ENCODE measurements at places on chromosomes 7 and 10.

- no peak for DNase-seq
Observed at GRCh38 chr7:142805350-142806021, 34.7 kb downstream of the PRSS2 start.

DNA sequence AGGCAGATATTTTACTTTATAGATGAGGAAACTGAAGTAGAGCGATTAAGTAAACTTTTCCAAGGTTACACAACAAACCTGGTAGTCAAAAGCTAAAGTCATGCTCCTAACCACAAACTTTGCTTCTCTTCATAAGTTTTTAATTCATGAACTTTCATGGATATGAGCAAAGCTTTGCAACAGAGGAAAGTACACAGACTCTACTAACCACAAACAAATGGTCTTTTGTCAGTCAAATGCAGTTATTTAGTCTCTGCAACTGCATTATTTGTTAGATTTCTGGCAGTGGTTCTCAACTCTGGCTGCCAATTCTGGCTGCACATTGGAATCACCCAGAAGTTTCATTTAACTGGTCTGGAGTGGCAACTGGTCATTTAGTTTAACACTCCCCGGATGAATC lies 140.6 kb upstream of the TMEM168 start:
- DNase-seq, result no peak

DNA sequence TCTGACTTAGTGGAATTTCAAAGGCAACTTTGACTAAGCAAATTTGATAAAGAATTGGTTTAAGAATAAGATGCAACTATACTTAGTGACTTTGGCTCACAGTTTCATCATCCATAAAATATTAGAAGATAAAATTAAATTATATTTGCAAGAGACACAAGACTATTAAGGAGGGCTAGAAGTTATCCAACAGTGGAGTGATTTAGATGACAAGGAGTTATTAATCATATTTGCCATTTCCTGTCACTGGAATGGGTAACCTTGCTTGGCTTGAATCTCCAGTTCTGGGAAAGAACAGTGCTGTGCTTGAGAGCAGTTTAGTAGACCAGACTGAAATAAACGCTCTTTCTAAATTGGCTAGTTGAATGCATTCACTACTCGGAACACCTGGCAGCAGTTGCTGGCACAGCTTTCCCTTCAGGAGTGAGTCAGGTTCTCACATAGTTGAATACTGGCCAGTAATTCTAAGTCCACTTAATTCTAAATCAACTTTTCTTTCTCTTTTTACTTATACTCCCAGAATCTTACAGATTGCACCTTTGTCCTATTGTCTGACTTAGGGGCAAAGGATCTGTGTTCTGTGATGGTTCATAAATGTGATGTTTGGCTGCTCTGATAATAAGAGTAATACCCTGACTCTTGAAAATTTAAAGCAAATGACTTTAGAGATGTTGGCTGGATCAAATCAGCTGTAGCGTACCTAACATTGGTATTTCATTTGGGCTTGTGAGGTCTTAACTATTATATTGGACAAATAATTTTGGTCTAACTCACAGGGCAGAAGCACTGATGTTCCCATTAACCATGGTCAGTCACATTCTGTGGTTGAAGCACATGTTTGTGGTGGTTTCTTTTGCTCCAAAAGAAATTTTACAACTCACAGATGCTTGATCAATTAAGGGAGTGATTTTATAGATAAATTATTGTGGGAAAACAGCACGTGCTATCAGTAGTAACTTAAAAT lies 16.6 kb downstream of the STMP1 start:
- no peak for DNase-seq

- DNase-seq, result no peak
Observed at GRCh38 chr7:93736668-93737369, 153.7 kb downstream of the TFPI2 start.

- no peak for DNase-seq
Observed at GRCh38 chr7:1368682-1369571, 90.3 kb downstream of the MICALL2 start.
